ENCODE measurements at places on chromosomes 6 and 20.

DNA sequence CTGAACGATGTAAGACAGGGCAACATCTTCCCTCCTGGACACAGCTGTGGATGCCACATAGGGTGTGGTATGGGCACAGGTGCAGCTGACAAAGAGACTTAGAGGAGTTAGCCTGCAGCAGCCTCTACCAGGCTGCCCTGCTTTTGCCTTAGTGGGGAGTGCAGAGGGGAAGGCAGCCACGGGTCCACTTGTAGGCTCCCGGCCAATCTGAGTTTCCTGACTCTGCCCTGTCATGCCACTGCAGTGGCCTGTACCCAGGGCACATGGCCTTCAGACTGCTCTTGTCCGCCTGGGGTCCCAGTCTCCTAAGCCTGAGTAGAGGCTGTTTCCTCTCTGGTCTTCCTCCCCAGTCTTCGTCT is 17.1 kb upstream of the CST9L start:
- DNase-seq, result no peak

- DNase-seq, result no peak
Measured at GRCh38 chr6:8174571-8174970, 72.2 kb upstream of the EEF1E1 start.

GRCh38 chr6:9365378-9365777 is 930.0 kb upstream of the SLC35B3 start:
- DNase-seq, result no peak

DNA sequence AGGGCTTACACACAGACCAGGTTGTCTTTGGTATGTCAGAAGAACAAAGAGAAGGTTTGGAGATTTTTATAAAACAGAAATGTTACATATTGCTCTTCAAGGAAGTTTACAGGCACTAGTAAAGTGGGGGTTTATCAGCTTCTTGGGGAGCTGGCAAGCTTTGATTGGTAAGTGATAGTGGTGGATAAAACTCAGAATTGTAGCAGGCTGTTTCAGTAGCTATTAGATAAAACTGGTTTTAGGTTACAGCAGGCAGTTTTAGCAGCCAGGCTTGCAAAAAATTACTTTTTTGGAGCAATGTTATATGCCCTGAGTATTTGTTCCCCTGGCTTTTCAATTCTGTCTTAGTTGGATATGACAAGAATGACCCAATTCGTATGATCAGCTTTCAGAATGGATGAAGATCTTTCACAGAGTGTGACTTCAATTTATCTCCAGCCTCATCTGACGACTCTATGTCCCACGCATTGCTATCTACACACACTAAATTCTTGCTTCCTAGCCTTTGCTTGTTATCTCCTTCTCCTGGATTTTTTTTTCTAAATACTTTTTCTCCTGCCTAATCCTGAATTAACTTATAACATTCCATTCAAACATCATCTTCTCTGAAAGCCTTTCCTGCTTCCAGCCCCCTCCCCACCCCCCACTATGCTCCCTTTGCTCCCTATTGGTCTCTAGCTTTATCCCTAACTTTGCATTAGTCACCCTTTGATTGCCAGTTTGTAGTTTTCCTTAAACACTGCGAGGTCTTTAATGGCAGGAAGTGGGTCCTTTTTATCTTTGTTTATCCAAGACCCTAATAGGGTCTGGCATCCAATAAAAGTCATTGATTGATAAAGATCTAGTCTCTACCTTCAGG is 1.0 kb upstream of the TOMM34 start:
- DNase-seq, result no peak

- no peak for DNase-seq
Measured at GRCh38 chr20:49519777-49520359, 37.4 kb upstream of the KCNB1 start.

DNA sequence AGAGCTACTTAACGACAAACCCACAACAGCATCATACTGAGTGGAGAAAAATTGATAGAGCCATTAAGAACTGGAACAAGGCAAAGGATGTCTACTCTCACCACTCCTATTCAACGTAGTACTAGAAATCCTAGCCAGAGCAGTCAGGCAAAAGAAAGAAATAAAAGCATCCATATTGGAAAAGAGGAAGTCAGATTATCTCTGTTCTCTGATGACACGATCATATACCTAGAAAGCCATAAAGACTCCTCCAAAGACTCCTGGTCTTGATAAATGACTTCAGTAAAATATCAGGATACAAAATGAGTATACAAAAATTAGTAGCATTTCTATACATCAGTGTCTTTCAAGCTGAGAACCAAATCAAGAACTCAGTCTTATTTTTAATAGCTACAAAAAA is 17.0 kb upstream of the FHL5 start:
- no peak for DNase-seq

DNA sequence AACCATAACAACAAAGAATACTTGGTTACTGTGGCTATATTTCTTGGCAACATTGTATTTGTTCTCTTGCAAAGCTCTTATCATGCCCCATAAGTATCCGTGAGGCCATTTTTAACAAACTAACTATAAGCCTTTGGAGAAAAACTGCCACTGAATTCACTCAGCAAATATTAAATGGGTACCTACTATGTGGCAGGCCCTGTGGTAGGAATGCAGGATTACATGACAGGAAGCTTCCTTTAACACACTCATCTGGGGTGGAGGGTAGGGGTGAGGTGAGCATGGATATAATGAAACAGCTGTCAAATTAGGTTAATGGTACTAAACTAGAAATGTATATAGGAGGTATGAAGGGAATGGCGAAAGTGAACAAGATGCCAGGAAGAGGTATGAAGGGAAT is 504.8 kb downstream of the MEI4 start:
- DNase-seq, result no peak

GRCh38 chr20:49915118-49915379 is 280 bp downstream of the SPATA2 start:
- no peak for DNase-seq

GRCh38 chr6:156449128-156449527 is 328.1 kb upstream of the ARID1B start:
- no peak for DNase-seq

DNA sequence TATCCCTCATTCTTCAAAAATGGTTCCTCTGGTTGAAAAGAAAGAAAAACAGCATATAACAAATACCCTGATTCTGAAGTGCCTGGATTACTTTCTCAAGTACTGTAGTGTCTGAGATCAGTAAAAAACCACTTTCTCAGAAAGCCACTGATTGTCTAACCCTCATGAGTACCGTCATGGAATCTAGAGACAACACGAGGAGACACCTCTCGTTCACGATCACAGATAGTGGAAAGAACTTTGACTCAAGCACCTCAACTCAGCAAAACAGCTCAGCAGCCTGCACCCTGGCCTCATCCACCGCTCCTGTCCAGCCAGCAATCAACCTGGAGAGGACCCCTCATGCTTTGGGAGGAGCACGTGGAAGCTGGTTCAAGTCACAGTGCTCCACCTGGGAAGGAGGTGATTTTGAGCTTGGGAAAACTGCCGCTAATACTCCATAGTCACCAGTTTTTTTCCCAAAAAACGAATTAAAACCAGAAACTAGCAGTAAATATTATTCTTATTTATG is 1.0 kb downstream of the SCML4 start:
- no peak for DNase-seq

- no peak for DNase-seq
Measured at GRCh38 chr6:20370393-20370792, 31.3 kb upstream of the E2F3 start.

DNA sequence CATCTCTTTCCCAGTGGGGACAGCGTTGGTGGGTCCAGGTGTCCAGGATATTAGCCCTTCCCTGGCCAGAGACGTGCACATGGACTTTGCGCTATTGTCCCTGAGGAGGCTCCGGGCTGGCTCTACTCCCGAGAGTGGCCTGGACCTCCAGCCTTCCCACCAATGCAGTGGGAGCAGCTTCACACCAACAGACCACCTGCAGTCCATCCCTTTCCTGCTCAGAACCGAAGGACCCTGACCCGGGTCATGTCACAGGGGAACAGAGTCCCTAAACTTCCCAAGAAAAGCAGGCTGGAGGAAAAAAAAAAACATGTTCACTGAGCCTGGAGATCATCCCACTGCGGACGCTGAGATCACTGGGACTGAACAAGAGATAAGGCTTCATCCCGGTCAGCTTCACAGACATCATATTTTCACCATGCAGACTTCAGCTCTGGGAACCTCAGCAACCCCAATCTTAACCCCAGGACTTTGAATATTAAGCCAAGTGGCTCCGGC is 18.3 kb downstream of the ZMYND8 start:
- DNase-seq, result no peak

GRCh38 chr20:56032251-56032650 is 26.9 kb upstream of the CBLN4 start:
- DNase-seq, result no peak

GRCh38 chr20:45971425-45971674 is 653 bp downstream of the ZNF335 start:
- DNase-seq, result no peak

DNA sequence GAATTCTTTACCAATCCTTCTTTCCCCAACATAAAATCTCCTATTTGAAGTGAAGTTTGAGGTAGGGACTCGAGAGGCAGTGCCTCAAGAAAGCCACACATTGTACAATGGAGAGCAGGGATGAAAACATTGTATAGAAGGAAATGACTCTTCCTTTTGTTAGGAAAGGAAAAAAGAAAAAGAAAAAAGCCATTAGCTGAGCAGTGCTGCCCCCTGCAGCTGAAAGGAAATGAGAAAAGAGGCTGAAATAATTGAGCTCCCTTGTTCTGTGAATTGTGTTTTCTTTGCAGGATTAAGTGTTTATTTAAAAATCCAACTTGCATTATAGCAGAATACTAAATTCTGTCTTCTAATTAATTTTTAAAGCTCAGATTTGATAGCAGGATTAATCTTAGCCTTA is 162.9 kb upstream of the SASH1 start:
- no peak for DNase-seq

- no peak for DNase-seq
Measured at GRCh38 chr20:37511610-37512275, 9.3 kb upstream of the NNAT start.

DNA sequence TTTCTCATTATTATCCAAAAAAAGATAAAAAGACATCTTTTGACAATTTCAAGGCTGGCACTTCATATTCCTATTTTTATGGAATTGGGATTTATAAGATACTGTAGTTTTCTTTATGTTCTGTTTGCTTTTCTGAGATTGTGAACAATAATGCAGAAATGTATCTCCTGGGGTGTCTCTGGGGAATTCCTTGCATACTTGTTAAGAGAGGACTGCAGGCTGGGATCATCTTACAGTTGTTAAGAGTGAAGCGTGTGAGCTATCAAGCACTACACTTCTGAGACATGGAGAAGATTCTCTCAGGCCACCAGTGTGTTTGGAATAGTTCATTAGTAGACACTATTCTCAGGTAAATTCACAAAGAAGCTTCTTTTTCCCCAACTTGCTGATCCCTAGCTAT is 963.3 kb upstream of the GJE1 start:
- no peak for DNase-seq

DNA sequence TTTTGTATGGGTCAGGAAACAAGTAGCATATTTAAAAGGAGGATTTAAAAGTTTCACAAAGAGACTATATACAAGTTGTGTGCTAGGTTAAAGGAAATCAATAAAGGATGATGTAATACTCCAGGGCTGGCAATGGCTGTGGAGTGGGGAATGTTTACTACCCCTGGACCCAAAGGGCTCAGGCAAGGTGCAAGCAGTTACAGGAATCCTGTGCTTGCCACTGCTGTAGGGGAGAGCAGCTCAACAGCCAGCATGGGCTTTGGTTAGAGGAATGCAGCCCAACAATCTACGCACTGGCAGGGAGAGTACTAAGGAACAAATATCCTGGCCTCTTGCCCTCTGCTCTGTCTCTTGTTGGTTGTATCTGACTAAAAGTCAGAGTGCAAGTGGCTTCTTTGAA is 1642.2 kb downstream of the KHDRBS2 start:
- DNase-seq, result no peak

DNA sequence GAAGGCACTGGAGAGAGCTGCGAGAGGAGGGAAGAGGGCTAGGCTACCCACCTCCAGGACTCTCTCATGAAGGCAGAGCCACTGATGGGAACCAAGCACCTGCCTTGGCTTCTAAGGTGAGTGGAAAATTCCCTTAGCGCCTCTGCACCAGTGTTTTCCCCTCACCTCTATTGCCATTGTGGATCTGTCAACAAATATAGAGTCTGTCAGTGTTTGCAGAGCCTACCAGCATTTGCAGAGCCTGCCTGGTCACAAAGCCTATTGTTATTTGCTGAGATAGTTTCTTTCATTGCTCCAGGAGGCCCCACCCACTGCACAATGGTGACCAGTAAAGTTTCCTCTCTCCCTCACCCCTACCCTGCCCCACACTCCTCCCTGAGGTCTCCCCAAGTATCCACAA is 141.9 kb downstream of the MRPL14 start:
- no peak for DNase-seq

GRCh38 chr20:13009682-13010406 is 1.1 kb downstream of the SPTLC3 start:
- DNase-seq, result no peak

GRCh38 chr6:163860287-163861081 is 446.0 kb downstream of the QKI start:
- DNase-seq, result no peak

- DNase-seq, result no peak
Measured at GRCh38 chr6:42374018-42374669, 77.6 kb downstream of the TRERF1 start.

- DNase-seq, result no peak
Measured at GRCh38 chr20:18496042-18496441, 983 bp downstream of the RBBP9 start.

DNA sequence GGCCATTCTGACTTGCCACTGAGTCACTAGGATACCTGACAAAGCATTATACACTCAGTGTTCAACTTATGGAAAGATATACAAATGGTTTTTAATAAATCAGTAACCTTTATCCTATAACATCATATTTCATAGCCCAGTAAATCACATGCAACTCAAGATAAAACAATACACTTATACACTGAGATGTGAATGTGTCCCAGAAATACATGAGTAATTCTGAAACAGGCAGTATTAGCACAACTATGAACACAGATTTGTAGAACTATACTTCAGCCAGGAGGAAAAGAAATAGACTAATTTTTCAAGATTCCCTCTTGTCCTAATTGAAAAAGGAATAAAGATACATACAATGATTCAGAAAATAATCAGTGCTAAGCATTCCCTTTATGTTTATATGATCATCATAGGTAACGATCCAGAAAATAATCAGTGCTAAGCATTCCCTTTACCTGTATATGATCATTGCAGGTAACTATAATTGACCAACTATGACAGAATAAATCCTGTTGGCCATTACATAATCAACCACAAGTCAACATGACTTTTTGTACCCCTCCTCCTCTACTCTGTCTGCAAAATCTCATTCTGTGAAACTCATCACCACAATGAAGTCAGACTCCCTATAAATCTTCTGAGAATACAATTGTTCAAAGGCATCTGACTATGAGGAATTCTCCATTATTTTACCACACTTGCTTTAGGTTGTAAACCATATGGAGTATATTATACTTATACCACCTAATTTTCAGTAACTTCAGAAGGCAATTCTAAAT is 30.3 kb downstream of the HACE1 start:
- DNase-seq, result no peak

All from D721Med (cell line).